ENCODE measurements at places on chromosomes 2 and 18.

DNA sequence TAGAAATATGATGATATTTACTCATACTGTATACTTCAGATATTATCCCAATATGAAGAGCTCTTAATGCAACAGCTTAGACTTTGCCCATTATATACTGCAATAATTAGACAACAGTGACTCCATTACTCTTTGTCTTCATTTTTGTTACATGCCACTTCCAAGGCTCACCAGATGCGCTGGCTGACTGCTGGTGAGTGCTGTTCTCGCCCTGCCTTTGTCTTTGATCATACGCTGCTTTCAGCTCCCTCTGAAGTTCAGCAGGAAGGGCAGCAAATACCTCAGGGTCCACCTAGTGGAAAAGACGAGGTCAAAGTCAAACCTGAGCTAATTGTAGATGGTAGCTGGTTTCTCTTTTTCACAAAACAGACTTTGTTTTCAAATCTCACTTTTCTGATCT, 66.3 kb downstream of the EIF5B start:
- no peak for DNase-seq

DNA sequence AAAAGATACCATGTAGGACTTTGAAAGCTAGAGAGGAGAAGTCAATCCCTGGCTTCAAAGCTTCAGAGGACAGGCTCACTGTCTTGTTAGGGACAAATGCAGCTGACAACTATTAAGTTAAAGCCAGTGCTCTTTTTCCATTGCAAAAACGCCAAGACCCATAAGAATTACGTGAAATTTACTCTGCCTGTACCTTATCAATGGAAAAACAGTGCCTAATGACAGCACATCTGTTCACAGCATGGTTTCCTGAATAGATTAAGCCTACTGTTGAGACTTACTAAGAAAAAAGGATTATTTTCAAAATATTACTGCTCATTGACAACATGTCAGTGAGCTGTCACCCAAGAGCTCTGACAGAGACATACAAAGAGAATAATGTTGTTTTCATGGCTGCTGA, 52.9 kb downstream of the ANKRD12 start:
- no peak for DNase-seq

DNA sequence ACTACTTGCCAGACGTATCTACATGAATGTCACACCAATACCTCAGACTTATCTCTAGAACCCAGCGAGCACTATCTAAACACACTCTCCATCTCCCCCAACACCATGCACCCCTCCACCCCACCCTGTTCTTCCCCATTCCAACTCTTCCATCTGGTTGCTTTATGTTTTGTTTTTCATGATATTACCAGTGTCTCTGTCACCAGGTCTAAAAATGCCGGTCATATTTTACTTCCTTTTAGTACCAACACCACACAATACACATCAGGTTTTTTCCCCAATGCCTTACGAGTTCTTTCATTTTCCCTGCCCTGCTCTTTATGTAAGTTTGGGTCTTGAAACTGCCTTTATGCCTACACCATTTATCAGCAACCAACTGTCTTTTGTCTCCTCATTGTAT, 10.2 kb upstream of the ITGA4 start:
- DNase-seq, result no peak

DNA sequence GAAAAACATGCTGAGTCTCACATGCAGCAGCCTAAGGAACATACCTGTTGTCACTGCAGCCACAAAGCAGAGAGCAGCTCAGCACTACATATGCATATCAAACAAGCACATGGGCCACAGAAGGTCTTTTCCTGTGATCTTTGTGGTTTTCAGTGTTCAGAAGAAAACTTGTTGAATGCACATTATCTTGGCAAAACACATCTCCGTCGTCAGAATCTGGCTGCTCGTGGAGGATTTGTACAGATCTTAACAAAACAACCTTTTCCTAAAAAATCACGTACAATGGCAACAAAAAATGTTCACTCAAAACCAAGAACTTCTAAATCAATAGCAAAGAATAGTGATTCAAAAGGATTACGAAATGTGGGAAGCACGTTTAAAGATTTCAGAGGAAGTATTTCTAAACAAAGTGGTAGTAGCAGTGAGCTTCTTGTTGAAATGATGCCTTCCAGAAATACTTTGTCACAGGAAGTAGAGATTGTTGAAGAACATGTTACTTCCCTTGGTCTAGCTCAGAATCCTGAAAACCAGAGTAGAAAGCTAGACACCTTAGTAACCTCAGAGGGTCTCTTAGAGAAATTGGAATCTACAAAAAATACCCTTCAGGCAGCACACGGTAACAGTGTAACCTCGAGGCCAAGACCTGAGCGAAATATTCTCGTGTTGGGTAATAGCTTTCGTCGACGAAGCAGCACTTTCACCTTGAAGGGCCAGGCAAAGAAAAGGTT, 34.1 kb downstream of the ZNF407 start:
- no peak for DNase-seq

DNA sequence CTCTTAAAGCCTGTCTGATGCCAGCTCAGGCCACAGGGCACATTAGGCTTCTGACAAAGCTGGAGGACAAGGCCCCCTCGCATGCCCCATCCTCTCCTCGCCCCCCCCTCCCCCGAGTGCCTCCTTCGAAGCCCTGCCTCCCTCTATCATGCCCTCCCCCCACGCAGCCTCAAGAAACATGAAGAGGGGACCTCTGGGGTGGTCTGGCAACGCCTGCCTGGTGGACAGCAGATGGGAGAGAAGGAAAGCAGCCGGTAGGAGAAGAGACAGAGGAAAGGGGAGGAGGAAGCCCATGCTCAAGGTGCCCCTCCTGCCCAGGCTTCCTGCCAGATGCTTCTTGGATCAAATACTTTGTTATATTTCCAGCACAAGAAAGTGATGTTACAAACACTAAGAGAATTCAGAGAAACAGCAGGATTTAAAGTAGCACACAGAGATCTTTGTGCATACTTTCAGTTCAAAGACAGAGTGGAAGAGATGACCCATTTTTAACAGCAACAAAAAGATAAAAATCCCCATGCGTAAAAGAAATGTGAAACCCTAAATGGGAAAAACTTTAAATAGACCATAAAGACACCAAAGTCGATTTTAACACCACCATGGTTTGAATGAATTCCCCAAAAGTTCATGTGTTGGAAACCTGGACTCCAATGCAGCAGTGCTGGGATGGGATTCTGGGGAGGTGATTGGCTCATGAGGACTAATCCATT, 19.0 kb downstream of the BOK start:
- DNase-seq, result no peak

DNA sequence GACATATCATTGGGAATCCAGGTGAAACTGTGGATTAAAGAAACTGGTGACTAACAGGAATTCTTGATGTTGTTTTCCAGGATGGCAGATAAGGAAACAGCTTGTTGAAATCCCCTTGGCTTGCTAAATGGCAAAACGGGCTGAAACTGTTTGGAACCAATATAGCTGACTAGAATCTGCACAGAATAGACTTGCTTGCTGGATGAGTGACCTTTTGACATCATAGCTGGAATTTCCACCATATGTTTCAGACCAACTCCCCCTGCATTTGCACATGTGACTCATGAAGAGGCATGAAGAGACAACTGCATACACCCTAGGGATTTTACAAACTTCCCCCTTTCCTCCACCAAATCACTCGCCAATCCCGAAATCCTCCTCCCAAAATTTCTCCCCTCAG, 87.7 kb upstream of the LYPD1 start:
- no peak for DNase-seq

DNA sequence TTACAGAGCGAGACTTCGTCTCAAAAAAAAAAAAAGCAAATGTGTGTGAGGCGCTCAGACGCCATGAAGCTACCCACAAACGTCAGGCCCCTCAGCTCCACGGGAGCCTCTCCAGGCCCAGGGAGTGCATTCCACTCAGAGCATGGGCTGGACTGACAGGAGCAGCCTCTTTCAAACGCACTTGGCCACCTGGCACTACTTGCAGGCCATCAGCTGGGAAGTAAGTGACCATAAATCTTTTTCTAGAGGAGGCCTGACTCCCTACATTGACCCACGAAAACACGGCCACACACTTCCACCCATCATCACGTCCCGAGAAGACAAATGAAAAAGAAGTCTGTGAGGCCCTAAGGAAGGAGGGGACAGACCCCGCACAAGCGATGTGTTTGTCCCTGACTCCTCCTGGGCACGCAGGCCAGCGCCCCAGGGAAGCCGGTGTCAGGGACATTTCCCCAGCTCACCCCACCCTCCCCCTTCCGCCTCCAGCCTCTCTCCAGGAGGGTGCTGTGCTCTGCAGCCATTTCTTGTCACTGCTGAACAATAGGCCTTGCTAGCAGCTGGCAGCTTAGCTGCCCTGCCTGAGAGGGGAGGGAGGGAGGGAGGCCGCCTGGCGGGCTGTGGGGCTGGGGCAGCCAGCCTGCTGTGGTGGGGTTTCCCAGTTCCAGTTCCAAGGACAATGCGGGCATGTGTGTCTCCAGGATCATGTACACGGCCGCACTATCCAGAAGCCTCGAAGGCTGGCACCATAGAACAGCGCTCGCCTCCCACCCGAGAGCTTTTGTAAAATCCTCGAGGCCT, 26.6 kb downstream of the SERTAD2 start:
- DNase-seq, result no peak

Measured in NCI-H1930 (cell line).